Smooth muscle cell of the umbilical artery (primary cell): ENCODE measurements at places on chromosomes 16 and 17. TPM values are rescaled to one million over a fixed set of nuclear protein-coding genes. Genes with fewer than 3 reads are reported as not detected.

KRTAP17-1 gene
- not detected in 2 replicates for total RNA-seq

KRTAP3-1 gene
- not detected in 2 replicates for total RNA-seq

SNX20 gene
- not detected in 2 replicates for total RNA-seq

CDIP1 gene
- total RNA-seq: 13.4 and 17.3 TPM in 2 replicates

TEDC2 gene
- total RNA-seq: 3.0 and 5.4 TPM in 2 replicates

DYNLRB2 gene
- not detected in 2 replicates for total RNA-seq

OR4D1 gene
- not detected in 2 replicates for total RNA-seq
